Testis (tissue), 5 donors: ENCODE measurements at places on chromosomes 1 and 21. TPM values are rescaled to one million over a fixed set of nuclear protein-coding genes. Genes with fewer than 3 reads are reported as not detected.

DNA sequence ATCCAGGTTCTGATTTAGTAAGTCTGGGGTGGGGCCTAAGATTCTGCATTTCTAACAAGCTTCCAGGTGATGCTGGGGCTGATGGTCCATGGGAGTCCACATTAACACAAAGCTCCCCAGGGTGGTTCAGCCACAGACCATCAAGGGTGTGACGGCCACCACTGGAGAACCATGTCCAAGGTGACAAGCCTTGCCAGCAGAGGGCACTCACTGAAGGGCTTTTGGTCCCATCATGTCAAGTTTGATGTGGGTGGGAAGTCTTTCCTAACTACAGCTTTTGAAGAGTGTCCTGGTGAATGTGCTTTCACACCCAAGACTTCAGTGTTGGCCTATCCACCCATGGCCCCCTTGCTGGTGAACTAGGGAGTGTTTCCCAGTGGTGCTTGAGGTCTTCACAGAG is 67.1 kb downstream of the UBE2T start:
- peak; percentile 66 for DNase-seq

GRCh38 chr1:192940658-192941057 is 118.5 kb downstream of the UCHL5 start:
- DNase-seq, result no peak

DNA sequence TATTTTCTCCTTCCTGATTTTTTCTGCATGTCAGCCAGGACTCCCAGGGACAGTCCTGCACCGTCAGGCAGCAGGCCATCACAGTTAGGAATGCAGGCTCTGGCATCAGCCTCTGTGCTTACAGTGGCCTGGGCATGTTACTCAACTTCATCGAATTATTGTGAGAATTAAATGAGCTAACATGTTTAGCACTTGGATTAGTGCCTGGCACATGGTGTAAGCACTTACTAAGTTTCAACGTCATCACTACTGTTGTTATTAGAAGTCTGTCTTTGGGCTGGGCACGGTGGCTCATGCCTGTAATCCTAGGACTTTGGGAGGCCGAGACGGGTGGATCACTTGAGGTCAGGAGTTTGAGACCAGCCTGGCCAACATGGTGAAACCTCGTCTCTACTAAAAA is 45.1 kb downstream of the SCCPDH start:
- no peak for DNase-seq

The VPS72 gene
- total RNA-seq, result 42.7 TPM

The SMCP gene
- 249 TPM for total RNA-seq

The TRPM2 gene
- total RNA-seq, result 3.0 TPM
